ENCODE measurements at places on chromosomes 4 and X.
A peak's percentile ranks its signal among the peaks of the same experiment; 100 is the strongest.

DNA sequence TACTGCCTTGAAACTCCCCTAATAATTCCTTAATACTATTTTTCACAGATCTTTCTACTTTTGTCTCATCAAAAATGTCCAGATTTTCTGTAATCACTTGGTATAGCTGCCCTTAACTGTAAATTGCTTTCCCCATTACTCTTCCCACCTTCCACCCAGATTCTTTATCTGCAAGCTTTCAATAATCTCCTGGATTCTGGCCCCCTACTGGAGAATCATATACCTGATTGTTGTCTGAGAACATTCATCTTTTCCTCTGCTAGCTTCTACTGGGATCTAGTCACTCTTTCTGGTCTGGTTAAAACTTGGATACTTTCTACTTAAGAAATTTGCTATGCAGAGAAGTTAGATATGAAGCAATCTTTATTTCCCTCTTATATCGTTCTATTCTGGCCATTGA, 552.6 kb downstream of the PCDH19 start:
- no peak for DNase-seq

GRCh38 chr4:130563185-130563888, 1467.4 kb downstream of the C4orf33 start:
- peak; percentile 28 for DNase-seq

- DNase-seq: no peak
Observed at GRCh38 chr4:20416800-20417199, 165.1 kb downstream of the SLIT2 start.

- DNase-seq: no peak
Observed at GRCh38 chr4:121733942-121734341, 31.0 kb downstream of the SMIM43 start.

GRCh38 chrX:42797651-42798269, 19.8 kb upstream of the PPP1R2C start:
- no peak for DNase-seq

DNA sequence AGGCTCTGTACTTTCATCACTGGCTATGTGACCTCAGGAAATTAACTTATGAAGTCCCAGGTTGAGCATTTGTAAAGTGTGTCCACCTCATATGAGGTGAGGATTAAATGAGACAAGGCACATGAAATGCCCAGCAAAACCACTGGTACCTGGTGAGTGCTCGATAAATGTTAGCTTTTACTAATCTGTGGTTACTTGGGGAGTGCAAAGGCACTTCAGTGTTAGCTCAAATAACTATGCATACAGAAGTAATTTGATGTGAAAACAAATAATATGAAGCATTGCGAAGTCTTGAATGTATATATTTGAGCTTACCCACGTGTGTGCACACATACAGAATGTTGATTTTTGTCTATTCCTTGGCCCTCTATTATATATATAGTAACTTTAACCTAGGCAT, 186.3 kb upstream of the TLL1 start:
- DNase-seq: no peak

- DNase-seq: no peak
Observed at GRCh38 chrX:44189116-44189515, 154.4 kb downstream of the EFHC2 start.

DNA sequence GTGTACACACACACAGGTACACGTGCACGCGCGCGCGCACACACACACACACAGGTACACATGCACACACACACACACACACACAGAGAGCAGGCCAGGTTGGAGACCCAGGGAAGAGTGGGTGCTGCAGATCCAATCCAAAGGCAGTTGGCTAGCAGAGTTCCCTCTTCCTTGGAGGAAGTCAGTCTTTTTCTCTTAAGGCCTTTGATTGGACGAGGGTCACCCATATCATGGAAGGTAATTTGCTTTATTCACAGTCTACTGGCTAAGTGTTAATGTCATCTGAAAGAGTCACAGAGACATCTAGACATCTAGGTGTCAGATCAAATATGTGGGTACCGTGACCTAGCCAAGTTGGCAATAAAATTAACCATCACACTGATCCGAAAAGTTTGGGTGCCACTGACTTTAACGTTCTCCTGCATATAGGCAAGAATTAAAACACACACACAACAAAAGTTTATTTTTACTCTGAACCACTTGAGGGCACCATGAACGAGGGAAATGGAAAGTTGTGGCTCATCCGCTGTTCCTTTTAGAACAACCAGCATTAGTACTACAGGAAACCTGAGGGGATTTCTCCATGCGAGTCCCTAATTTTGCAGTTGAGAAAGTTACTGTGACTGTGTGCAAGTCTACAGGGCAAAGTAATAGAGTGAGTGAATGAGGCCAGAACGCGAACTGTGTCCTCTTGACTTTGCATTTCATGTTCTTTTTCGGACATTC, 66.0 kb upstream of the STOX2 start:
- DNase-seq: no peak

DNA sequence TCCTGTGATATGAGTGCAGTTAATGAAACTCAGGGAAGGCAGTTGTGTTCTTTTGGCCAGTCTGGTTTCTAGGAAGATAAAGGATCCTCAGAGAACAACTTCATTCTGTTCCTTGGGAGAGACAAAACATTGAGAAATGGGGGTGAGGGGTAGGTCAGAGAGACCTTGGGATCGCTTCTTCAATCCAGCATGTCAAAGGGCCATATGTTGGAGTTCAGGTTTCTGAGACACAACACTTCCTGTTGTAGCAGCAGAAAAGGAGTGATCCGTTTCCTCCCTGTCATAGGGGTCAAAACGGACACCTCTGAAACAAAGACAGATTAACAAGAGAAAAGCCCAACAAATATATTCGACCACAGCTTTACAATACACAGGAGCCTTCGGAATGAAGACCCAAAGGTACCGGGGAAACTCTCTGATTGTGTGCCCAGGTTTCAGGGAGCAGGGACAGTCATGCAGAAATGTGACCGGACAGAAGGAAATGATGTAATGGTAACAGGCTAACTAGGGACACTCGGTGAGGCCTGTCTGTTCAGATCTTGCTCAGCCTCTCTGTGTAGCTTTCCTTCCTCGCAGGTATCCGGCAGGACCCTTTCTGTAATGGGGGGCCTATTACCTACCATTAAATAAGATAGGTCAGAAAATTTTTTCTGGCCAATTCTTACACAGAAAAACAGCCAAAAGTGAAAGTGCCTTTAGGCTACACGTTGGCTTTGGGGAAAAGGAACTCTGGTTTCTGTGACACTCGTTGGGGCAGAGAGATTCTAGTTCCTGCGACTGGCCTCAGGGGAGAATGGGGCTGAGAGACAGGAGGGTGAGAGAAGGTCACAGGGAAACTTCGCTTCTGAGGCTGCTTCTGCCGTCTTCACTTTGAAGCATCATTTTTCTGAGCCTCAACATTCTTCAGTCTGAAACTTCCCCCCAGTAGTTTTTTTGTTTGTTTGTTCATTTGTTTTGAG, 103.3 kb upstream of the TLR3 start:
- no peak for DNase-seq

- DNase-seq: no peak
Observed at GRCh38 chrX:40060356-40060845, 37.4 kb downstream of the BCOR start.

GRCh38 chr4:84681486-84682274, 98.8 kb downstream of the CDS1 start:
- no peak for DNase-seq

GRCh38 chrX:110142096-110142495, 139.2 kb downstream of the TMEM164 start:
- no peak for DNase-seq

DNA sequence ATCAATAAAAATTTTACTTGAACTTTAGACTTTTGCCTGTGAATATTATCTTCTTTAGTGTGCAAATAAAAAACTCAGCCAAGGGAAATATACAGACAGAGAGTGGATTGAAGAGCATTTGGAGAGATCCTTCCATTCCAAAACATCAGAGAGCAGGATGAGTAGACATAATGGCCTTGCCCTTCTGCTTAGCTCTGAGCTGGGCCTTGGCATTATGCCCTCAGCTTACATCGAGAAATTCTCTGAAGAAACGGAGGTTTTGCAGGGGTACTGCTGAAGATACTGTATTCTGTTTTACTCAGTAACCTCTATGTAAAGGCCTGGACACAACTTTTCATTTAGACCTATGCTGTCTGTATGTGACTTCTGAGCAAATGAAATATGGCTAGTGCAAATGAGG, 317.4 kb downstream of the STIM2 start:
- DNase-seq: no peak

DNA sequence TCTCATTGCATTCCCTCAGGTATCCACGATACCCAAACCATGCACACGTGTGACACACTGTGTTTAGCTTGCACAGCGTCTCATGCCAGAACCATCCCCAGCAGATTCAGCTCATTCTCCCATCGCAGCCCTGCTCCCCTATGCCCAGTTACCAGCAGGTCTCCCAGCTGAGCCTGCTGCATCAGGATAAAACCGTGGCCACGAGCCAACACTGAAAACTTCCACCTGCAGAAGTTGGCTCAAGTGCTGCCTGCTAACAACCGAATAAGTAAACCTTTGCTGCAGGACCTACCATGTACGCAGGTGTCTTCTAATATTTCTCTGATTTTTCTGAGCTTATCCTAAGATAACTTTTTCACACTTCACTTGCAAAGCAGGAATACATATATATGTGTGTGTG, 120.4 kb upstream of the STS start:
- no peak for DNase-seq

DNA sequence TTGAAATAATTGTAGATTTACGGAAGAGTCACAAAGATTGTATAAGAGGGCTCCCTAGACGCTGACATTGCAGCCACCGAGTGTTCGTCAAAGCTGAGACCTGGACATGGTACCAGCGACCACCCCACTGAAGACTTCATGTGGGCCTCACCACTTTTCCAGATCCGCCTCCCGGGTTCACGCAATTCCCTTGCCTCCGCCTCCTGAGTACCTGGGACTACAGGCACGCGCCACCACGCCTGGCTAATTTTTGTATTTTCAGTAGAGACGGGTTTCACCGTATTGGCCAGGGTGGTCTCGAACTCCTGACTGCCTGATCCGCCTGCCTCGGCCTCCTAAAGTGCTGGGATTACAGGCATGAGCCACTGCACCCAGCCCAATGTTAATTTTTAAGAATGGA, 29.7 kb downstream of the CPLX1 start:
- no peak for DNase-seq

DNA sequence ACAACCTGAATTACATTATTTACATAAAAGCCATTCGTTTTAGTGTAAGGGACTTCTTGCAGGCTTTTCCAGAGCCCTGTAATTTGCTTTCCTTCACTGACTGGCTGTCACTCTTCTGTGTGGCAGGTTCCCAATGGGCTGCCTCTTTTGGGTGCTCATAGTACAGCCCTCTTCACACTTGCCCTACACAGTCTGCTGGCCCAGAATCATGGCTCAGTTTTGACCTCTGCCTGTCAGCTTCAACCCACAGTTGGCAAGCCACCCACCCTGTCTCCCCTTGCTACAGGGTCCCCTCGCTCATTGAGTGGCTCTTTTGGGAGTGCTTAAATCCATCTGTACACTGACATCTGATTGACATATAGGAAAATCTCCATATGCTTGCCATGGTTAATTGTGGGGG, 97.9 kb downstream of the GBA3 start:
- DNase-seq: no peak

DNA sequence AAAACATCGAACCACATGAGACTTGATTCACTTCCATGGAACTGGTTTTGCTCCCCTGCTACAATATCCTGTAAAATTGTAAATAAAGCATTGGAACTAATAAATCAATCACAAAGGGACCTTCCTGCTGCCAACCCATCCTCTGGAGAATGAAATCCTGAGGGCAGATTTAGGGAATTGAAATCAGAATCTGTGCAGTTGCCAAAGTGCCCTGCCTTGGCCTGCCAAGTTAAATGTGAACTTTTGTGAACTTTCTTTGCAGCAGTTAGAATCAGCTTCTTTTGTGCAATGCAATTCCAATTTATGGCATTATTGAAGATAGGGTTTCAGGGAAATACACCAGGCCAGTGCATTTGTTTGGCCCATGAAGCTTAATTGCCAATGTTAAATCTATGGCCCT, 263.1 kb downstream of the PTTG2 start:
- DNase-seq: peak; percentile 2

DNA sequence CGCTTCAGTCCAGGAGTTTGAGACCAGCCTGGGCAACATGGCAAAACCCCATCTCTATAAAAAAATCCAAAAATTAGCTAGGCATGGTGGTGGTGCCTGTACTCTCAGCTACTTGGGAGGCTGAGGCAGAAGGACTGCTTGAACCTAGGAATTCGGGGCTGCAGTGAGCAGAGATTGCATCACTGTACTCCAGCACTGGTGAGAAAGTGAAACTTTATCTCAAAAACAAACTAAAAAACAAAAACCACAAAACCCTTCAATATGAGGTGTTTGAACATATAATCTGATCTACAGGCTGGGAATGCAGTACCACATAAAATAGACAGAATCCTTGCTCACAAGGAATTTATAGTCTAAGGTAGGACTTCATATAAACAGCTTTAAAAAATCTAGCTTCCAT, 103.9 kb downstream of the PDS5A start:
- no peak for DNase-seq

DNA sequence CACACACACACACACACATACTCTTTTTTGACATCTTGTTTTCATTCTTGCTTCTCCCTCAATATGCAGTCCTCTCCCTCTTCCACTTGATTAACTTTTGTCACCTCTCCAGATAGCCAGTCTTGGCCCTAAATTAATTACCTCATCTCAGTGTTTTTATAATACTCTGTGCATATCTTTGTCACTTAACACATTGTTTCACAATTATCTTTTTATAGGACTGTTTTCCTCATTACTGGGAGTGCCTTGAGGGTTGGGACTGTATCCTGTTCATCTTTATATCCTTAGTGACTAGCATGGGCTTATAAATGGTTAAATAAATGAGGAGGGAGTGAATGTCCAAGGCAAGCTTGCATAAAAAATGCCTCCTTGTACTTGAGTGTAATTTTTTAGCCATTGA, 33.1 kb downstream of the SYNPO2 start:
- DNase-seq: peak; percentile 14

- DNase-seq: no peak
Observed at GRCh38 chr4:175874306-175874705, 62.2 kb upstream of the GPM6A start.

- DNase-seq: no peak
Observed at GRCh38 chr4:68599150-68599549, 23.0 kb upstream of the UGT2B17 start.

DNA sequence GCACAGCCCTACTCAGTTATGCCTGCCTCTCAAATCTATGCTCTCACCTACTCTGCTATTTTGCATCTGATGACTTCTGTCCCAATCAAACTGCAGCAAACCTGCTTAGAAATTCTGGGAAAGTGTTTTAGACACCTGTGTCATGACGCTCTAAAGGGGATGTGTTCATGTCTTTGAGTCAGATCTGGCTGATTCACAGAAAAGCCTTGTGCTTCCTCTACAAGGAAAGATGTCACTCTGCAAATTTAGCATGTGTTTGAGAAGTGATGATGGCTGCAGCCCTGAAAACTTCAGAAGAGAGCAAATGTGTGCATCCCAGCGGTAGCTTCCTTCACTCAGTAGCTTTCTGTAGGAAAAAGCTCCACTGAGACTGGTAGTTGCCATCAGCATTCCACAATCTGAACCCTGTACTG, 235.4 kb downstream of the MGST2 start:
- no peak for DNase-seq

GRCh38 chrX:10117864-10118377, 38.9 kb upstream of the CLCN4 start:
- no peak for DNase-seq
